ENCODE measurements at places on chromosomes 1 and 21.

DNA sequence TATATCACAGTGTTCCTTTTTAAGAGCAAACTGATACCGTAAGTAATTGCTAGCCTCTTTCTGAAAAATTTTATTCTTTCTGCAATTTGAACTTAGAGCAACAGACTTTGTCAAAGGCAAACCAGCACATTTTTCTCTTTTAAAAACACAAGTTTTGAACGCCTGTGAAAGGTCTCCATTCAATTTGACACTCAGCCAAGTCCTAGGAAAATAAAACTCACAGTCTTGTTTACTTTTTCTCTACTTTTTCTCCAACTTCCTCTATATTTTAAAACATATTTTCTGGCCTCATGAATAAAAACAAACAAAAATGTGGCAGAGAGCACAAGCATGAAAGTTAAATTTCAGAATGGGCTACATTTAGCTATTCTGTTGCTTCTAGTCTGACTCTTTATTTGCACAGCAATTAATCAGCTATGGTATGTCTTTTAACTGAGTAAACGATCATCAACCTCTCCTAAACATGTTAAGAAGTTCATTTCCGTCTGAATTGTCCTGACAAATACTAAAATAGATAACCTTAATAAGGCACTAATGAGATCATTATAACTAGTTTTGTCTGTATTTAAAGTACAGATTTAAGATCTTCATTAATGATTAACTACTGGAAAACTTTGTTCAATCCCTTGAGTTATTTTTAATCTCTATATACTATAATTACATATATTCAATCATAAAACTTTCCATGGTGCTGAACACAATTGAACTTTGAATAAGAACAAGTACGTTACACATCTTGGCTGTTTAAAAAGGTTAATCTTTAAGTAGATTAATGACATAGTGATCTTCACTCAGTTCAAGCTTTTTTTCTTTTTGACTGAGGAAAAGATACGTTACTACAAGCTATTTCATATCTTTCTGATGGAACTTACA, 550.6 kb downstream of the PTBP2 start:
- DNase-seq, result no peak

- peak; percentile 28 for DNase-seq
Measured at GRCh38 chr1:24704411-24705259, 40.6 kb upstream of the CLIC4 start.

GRCh38 chr1:117205368-117205767, 5.4 kb downstream of the VTCN1 start:
- DNase-seq, result no peak

DNA sequence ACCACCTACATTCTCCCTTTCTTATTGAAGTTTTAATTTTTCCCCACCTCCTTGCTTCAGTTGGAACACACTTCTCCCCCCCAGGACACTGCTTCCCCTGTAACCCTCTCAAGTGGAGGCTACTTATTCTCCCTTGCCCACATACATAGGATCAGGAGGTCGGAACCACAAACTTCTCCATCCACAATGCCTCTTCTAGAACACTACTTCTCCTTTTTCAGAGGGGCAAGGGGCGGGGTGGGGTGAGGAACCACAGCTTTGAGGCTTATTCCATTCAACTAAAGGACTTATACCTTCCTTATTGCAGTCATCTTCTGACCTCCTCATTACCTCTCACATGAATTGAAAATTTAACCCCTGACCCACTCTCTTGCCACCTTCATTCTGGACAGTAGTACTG, 81.3 kb downstream of the NEK7 start:
- no peak for DNase-seq

DNA sequence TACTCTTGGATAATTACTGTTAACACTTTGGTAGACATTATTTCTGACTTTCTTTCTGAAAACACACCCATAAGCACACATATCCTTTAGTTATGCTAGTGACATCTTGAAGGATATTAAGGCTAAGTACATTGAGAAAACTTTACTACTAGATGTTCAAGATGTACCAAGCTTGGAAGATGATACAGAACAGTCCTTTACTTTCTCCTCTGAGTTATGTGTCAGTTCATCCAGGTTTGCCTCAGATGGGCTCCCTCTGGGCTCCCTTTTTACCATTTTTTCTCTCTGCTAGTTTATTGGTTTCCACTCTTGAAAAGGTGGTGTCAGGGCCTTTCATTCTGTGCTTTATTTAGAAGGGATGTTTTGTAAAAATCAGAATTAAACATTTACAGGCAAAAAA, 172.3 kb downstream of the S1PR1 start:
- DNase-seq, result no peak

- DNase-seq, result no peak
Measured at GRCh38 chr21:37119421-37120218, 46.6 kb downstream of the TTC3 start.

GRCh38 chr1:42793824-42794223, 9.0 kb downstream of the TMEM269 start:
- DNase-seq, result no peak

GRCh38 chr1:113999799-114000198, 20.5 kb downstream of the OLFML3 start:
- no peak for DNase-seq

- DNase-seq, result no peak
Measured at GRCh38 chr1:151815716-151816327, 10.6 kb upstream of the LINGO4 start.

GRCh38 chr1:66758241-66758755, 6.0 kb downstream of the DYNLT5 start:
- no peak for DNase-seq

GRCh38 chr21:27570306-27570868, 603.5 kb upstream of the ADAMTS5 start:
- peak; percentile 90 for DNase-seq

DNA sequence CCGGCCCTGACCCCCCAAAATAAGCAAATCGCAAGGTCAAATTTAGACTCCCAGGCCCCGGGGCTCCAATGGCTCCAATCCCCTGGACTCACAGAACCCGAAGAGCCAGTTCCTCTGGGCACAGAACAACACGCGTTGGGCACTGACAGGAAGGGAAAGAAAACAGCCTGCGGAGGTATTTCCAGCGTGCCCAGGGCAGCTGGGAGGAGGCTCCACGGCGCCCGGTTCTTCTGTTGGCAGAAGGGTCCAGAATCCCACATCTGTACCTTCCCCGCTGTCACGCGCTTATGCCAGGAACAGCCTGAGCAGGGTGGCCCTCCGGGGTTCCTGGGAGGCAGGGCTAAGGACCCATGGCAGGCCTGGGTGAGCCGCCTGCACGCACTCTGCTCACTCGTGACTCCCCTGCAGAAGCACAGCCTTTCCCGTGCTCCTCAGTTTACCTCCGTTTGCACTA, 85.5 kb downstream of the RIPK4 start:
- no peak for DNase-seq

DNA sequence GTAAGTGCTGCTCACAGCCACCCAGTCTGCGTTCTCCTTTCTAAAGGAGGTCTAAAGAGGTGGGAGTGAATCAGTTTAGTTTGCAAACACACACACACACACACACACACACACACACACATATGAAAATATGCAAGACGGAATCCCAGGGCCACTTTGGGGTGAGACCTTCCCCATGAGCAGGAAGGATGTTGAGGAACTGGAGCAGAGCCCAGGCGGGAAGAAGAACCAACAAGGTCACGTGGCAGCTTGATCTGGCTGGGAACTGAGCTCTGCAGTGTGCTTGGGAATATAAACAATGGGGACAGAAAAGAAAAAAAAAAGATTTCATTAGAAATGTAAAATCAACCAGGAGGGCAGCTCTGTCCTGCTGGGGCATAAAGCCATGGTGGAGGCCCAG, 32.6 kb downstream of the OR2G3 start:
- peak; percentile 21 for DNase-seq

- peak; percentile 41 for DNase-seq
Measured at GRCh38 chr1:2384941-2385481, 6.3 kb downstream of the MORN1 start.

DNA sequence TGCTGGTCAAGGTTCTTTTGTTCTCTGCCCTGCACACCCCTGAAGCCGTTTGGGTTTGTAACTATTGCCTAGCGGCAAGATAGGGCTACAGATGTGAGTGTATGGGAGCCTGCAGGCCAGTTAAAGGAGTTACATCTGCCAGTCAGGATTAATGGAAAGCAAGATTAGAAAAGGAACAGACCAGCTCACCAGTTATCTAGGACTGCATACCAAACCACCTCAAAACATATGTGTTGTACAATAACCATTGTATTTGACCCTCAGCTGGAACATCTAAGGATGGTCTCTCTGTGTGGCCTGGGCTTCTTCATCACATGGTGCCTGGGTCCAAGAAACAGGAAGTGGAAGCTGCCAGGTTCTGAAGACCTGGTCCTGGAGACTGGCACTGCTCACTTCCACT, 52.5 kb upstream of the FBXO28 start:
- DNase-seq, result no peak

DNA sequence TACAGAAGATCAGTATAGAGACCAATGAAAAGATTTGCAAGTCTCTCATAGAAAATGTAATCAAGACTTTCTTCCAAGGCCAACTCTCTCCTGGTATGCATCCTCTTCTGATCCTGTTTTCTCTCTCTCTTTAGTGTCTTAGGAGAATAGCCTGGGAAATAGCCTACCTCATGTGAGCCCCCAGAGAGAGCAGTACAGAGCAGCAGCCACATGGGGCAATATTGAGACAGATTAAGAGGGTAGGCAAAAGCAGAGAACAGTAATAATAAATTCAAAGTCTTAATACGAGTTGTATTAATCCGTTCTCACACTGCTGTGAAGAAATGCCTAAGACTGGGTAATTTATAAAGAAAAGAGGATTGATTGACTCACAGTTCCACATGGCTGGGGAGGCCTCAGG, 61.4 kb downstream of the RNASEL start:
- no peak for DNase-seq

DNA sequence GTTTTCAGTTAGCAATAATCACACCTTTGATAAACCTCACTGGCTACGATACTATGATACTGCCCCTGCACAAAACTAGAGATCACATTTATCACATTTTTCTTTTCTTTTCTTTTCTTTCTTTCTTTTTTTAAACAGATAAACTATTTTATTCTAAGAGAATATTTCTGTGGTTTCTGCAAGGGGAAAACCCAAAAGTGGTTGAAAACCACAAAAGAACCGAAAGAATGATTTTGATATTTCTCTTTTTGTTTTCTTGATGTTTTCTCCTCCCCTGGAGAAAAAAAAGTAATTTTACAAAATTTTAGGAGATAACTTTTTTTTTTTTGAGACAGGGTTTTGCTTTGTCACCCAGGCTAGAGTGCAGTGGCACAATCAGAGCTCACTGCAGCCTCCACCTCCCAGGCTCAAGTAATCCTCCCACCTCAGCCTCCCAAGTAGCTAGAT, 18.4 kb upstream of the FRRS1 start:
- no peak for DNase-seq
